GM06990 (cell line): ENCODE measurements at places on chromosomes 12 and 14.

GRCh38 chr14:54025661-54026060 is 69.0 kb upstream of the BMP4 start:
- DNase-seq = no peak

GRCh38 chr14:22341049-22341448 is 248.0 kb downstream of the DAD1 start:
- DNase-seq = no peak

DNA sequence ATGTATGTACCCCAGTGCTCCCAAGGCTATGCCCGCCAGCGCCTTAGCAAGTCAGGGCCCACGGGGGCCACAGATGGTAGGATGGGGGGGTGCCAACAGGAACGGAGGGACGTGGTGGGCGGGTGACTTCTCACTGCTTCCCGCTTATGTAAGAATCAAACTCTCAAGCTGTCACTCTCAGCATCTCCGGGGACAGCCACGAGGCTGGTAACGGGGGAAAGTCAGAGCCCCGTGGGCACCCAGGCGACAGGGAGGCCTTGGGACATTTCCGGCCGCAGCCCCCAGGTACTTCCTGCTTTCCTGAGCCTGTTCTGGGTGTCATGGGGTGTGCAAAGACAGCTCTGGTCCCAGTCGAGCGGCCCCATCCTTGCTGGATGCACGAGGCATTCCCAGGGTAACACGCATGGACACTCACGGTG is 59.3 kb downstream of the TESC start:
- no peak for DNase-seq

DNA sequence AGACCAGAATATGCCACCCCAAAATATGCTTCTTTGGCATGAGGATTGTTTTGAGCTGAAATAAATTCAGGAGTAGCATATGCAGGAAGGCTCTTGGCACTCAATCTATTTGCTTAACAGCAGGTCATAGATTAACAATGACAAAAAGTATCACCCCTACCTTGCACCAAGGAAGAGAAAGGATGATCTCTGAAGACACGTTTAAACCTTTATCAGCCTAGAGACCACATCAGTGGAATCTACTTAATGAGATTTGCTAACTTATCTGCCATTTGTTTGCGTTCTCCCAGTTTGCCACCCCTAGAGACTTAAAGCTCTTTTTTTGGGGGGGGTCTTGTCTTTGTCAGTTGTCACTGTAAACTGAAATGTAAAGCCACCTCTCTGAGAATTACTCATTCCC is 1278.7 kb upstream of the USP15 start:
- no peak for DNase-seq

DNA sequence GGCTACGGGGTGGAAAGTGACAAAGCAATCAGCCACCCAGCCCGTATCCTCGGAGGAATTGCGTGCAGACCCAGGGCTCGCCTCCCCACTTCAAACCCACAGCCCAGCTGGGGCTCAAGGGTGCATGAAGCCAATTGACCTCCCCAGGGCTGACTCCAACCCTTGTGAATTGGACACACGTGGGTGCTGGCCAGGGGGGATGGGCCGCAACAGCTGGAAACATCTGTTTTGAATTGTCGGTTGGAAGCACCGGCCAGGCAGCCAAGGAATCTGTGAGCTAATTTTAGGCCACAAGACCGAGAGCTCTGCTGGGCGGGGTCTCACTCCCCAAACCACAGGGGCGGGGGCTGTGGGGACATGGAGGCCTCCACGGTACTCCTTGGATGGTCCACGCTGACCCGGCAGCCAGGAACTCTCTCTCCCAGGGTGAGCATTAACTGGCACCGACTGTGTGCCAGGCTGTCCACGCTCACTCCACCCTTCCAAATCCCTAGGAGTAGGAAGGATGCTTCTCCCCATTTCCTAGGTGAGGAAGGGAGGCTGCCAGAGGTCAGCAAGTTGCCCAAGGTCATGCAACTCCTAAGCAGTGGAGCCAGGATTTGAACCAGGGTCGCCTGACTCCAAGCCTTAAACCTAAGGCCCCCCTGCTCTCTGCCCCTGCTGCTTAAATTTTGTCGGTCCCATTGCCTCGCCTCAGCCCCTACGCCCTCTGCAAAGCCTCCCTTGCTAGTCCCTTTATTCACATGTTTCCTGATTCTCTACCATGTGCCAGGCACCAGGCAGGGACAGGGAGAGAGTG is 11.9 kb upstream of the TMEM119 start:
- DNase-seq = no peak

DNA sequence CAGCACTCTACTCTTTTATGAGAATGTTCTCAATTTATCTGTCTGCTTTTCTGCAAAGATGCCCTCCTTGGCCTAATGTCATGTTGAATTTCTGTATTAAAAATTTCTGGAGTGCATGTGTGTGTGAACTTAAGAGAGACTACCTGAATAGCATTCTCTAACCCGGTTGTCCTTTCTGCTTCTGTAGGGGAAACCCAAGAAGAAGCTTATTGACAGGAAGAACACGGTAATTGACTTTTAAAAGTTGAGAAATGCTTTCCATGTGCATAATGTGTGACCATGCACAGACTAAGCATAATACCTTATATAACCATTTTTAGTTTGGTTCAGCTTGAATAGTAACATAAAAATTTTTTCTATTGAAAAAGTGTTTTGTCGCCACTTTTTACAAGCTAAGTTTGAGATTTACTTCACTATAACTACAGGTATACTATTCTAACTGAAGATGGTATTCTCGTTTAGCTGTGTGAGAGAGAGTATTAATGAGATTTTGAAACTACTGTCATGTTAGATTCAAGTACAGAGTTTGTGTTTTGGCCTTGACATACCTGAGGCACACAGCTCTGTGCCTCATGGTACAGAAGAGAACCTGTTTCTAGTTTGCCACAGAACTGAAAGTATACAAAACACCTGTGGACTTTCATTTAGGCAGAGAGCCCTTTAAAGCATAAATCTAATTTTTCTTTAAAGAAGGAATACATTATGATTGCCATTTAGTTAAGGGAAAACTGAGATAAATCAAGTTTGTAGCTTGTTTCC is 96.8 kb downstream of the TTLL5 start:
- peak; percentile 3 for DNase-seq
